Iris pigment epithelial cell (primary cell): ENCODE measurements at places on chromosomes 7 and 10.

DNA sequence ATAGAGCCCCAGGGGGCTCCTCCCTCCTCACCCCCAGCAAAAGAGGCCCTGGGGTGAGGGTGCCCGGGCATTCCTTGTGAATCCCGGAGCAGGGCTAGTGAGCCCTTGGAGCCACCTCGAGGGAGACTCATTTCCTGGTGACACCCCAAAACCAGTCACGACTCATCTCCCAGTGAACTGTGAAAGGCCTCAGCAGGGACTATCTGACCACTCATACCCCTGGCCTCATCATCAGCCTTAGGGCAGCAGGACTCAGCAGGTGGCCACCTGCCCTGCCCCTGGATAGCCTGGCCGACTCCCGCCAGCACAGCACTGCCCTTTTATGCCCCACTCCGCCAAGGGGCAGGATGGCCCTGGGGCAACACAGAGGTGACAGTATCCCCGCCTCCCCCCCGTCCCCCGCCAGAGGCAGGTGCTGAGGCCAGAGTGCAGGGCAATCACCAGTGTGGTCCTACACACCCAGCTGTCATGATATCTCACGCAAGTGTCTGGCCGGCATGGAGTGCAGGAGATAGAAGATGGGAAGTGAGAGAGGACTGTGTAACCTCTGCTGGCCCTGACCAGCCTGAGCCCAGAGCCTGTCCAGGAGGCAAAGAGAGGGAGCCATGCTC is 3.2 kb downstream of the SNCG start:
- no peak for DNase-seq

- DNase-seq: peak; percentile 21
Observed at GRCh38 chr10:44761076-44761475, 150.1 kb upstream of the TMEM72 start.

- peak; percentile 96 for DNase-seq
Observed at GRCh38 chr10:31947144-31947926, 18.7 kb upstream of the ARHGAP12 start.

DNA sequence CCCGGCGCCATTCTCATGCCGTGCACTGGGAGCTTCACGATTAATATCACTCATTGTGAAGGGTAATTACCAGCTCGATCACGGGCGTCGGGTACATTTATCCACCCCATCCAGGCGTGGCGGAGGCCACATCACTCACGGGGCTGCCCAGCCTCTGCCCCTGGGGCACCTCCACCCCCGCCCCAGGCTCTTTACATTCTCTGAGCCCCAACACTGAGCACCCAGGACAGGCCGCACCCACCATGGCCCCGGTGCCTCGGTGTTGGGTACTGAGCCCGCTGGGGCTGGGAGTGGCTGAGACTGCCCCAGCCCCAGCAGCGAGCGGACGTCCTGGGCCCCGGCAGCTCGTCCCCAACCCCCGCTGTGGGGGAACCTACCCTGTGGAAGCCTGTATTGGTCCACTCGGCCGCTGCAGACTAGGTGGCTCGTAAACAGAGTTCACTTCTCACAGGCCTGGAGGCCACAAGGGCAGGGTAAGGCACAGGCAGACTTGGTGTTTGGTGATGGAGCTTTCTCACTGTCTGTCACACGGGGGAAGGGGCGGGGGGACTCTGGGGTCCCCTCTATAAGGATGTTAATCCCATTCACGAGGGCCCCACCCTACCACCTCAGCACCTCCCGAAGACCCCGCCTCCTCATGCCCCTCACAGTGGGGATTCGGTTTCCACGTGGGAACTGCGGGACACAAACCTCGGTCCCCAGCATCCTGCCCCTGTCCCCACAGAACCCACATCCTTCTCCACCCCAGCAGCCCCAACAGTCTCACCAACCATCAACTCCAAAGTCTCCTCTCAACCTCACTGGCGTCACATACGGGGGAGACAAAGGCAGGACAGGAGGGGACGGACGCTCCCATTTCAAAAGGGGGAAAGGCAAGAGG is 184.1 kb downstream of the ELFN1 start:
- DNase-seq: no peak

DNA sequence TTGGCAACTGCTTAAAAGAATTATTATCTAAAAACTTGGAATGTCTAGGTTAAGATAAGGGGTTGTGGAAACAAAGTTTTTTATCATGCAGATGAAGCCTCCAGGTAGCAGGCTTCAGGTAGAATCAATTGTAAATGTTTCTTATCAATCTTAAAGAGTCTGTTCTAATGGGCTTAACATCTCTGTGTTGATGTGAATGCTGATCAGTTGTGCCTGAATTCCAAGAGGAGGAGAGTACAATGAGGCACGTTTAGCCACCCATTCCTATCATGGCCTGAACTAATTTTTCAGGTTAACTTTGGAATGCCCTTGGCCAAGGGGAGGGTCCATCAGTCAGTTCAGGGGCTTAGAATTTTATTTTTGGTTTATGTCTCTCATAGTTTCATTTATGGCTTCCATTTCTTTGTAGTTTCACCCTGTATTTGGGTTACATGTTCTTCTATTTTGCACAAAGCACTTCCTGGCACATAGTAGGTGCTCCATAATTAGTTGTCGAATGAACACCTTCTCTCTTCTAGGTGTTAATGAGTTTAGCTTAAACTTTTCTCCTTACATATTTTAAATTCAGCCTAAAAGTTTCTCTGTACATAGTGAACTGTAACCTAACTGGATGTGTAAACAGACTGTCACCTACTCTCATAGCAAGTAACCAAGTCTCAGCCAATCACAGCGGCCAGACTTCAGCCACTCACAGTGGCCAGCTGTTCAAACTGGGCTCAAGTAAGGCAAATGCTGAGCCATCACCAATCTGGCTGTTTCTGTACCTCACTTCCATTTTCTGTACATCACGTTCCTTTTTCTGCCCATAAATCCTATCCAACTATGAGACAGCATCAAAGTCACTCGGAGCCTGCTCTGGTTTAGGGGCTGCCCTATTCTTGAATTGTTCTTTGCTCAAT is 34.7 kb downstream of the ALOX5 start:
- no peak for DNase-seq

- no peak for DNase-seq
Observed at GRCh38 chr10:23110722-23111516, 15.5 kb downstream of the MSRB2 start.

DNA sequence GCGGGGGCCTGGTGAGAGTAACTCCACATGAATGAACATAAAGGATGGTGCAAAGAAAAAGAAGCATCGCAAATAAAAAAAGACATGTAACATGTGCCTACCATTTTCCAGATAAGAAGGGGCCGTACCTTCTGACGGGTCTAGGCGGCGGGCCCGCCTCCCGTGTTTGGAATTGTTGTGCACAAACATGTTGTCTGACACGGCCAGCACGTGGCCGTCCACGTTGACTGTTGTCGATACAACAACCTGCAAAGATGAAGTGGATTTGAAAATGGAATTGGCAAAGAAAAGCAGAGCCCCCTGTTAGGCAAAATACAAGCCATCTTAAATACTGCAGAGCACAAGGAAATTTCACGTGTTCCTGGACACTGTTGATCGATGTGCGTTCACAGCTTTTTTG is 90.7 kb downstream of the EBF3 start:
- DNase-seq: no peak

GRCh38 chr7:93981480-93981874 is 22.7 kb downstream of the BET1 start:
- DNase-seq: no peak

DNA sequence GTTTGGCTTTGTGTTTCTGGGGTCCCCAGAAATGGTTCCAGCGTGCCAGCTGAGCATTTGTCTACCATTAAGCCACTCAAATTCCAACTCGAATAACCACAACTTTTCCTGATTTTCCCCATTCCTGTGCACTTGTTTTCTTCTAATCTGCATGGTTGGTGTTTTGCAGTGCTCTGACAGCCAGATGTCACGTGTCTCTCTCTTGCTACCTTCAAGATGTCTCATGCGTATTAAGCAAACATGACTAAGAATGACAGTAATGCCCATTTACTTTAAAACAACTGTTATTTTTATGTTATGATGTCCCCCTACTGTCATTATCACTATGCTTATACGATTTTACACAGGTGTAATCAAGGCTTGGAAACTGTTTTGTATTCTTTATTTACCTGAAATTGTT is 35.2 kb upstream of the MXI1 start:
- DNase-seq: no peak
